Panc1 (cell line): ENCODE measurements at places on chromosomes 2 and 18. TPM values are rescaled to one million over a fixed set of nuclear protein-coding genes. Genes with fewer than 3 reads are reported as not detected.

Gene SERPINB12
- total RNA-seq = not detected

Gene ZSWIM2
- not detected for total RNA-seq

Gene KCTD1
- 34.4 TPM for total RNA-seq

Gene ZBTB14
- total RNA-seq = 12.6 TPM

Gene RNF25
- total RNA-seq = 40.4 TPM

- H3K27ac ChIP-seq = no peak overlapping the region
- no peak for DNase-seq
- H3K27me3 ChIP-seq = no peaks in the 10 kb centered on the region
- no peak overlapping the region for H3K4me3 ChIP-seq
Measured at GRCh38 chr2:68103709-68104055, 40.9 kb upstream of the C1D start.

- H3K4me3 ChIP-seq = no peak overlapping the region
- no peak overlapping the region for H3K27ac ChIP-seq
- no peaks in the 10 kb centered on the region for H3K36me3 ChIP-seq
Measured at GRCh38 chr2:111642586-111643327, 241.2 kb downstream of the ANAPC1 start.

DNA sequence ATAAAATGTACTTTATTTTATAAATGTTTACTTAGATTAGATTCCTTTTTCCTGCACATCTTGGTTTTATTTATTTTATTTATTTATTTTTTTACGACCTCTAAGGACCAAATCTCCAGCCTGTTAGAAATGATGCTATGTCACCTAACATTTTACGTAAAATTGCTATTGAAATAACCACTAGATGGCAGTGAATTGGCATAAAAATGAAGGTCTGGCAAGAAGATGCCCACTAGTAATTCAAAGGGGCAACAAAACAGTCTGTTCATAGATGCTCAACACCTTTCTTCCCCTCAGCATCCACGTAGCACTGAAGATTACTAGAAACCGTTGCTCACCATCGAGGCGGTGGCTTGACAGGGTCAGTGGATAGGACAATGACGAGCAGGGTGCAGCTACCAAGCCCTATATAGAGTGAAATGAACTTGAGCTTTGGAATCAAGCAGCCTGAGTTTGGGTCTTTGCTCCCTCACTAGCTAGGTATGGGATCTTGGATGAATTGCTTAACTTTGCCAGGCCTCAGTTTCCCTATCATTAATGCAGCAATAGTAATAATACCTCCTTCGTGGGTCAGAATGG, 128.7 kb upstream of the L3MBTL4 start:
- H3K4me1 ChIP-seq = no peaks in the 10 kb centered on the region
- no peaks in the 10 kb centered on the region for H3K36me3 ChIP-seq
- no peak overlapping the region for H3K4me3 ChIP-seq
- no peaks in the 10 kb centered on the region for H3K27me3 ChIP-seq
- H3K27ac ChIP-seq = no peak overlapping the region
- no peak for DNase-seq

GRCh38 chr18:36756242-36756641, 72.6 kb downstream of the TPGS2 start:
- H3K36me3 ChIP-seq = no peaks in the 10 kb centered on the region
- no peaks in the 10 kb centered on the region for H3K27me3 ChIP-seq
- no peak overlapping the region for H3K4me3 ChIP-seq
- no peak for DNase-seq
- no peak overlapping the region for H3K27ac ChIP-seq

- peaks cover 7% of the 10 kb centered on the region; the same call in 1 of the 2 replicates for H3K4me1 ChIP-seq
- H3K4me3 ChIP-seq = no peak overlapping the region
- no peaks in the 10 kb centered on the region for H3K27me3 ChIP-seq
- no peak for DNase-seq
- no peaks in the 10 kb centered on the region for H3K36me3 ChIP-seq
Measured at GRCh38 chr18:46672062-46672970, 15.3 kb upstream of the LOXHD1 start.

DNA sequence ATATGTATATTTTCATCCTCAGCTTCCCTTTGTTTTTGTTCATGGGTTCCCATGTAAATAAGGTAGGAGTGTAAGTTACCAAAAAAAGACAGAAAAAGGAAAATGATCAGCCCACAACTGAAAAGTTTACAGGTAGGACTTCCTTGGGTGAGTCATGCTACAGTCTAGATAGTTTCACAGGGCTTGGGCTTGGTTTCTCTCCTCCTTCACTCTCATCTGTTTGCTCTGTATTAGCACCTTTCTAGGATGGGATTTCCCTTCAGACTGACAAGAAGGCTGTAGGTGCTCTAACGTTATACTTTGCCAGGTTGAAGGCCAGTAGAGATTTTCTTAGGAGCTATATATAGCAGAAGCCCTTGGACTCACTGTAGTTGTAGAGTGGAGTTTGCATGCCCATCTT, 57.9 kb downstream of the FAM171B start:
- no peak for DNase-seq
- H3K27ac ChIP-seq = no peak overlapping the region
- no peaks in the 10 kb centered on the region for H3K4me1 ChIP-seq
- H3K27me3 ChIP-seq = no peaks in the 10 kb centered on the region

DNA sequence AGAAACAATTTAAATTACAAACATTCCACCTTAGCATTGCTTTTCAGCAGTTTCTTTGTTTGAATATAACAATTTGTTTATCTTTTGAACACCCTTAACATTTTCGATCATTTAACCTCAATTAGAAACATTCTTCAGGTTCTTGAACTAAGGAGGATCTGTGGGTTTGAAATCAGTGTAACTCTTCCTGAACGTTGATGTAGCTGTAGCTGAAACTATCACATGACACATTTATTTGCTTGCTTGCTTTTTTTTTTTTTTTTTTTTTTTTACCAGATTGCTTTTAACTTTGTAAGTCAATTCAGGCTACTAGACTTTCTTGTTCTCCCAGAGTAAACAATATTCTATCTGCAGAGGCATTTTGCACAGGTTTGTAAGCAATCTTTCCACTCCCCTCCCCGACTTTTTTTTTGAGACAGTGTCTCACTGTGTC, 47.6 kb downstream of the GPD2 start:
- no peaks in the 10 kb centered on the region for H3K36me3 ChIP-seq
- no peak overlapping the region for H3K4me3 ChIP-seq
- DNase-seq = no peak
- H3K27ac ChIP-seq = no peak overlapping the region
- no peaks in the 10 kb centered on the region for H3K27me3 ChIP-seq

DNA sequence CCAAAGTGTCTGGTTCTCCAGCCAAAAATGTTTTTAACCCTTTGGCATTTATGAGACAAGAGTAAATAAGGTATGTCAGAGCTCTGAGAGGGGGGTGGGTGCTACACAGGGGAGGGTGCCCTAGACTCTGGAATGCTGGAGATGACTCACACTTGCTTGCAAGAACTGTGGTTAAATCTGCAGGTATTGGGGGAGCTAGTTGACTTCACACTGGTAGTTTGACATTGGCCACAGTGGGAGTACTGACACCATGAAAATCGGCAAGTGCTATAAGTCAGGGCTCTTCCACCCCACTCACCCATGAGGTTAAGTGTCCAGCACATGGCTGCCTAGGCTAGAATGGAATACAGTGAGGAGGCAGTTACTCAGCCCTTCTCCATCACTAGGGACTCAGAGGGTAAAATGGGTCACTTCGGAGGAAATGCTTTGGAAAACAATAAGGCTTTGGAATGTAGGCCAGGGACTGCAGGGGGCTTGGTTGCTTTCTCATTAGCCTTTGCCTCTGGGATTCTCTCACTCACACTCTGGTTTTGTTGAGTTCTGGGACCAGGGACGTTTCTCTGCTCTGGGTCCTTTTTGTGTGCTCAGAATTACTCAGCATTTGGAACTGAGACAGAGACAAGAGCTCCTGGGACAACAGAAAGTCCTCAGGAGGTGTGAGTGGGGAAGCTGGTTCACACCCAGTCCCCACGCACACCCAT, 91.6 kb downstream of the ACKR3 start:
- no peak overlapping the region for H3K4me3 ChIP-seq
- no peak for DNase-seq
- no peaks in the 10 kb centered on the region for H3K4me1 ChIP-seq
- H3K36me3 ChIP-seq = no peaks in the 10 kb centered on the region
- no peak overlapping the region for H3K27ac ChIP-seq
- peaks cover 16% of the 10 kb centered on the region for H3K27me3 ChIP-seq

- 0 out of 2 replicates have a peak, but pooled peaks cover 4% of the 10 kb centered on the region for H3K4me1 ChIP-seq
- DNase-seq = no peak
Measured at GRCh38 chr2:55120634-55121359, 70.5 kb upstream of the RTN4 start.

- DNase-seq = no peak
- H3K27me3 ChIP-seq = peaks cover 4% of the 10 kb centered on the region; the same call in 1 of the 2 replicates
- no peak overlapping the region for H3K4me3 ChIP-seq
- H3K4me1 ChIP-seq = no peaks in the 10 kb centered on the region
- H3K36me3 ChIP-seq = no peaks in the 10 kb centered on the region
Measured at GRCh38 chr2:98854682-98855081, 81.3 kb downstream of the CRACDL start.

GRCh38 chr2:124478761-124479160, 453.7 kb downstream of the CNTNAP5 start:
- no peaks in the 10 kb centered on the region for H3K4me1 ChIP-seq
- no peaks in the 10 kb centered on the region for H3K36me3 ChIP-seq
- DNase-seq = no peak
- H3K27ac ChIP-seq = no peak overlapping the region
- no peaks in the 10 kb centered on the region for H3K27me3 ChIP-seq
- H3K4me3 ChIP-seq = no peak overlapping the region

GRCh38 chr2:68776124-68776523, 41.5 kb downstream of the ARHGAP25 start:
- H3K36me3 ChIP-seq = no peaks in the 10 kb centered on the region
- no peaks in the 10 kb centered on the region; the same call in 1 of the 2 replicates for H3K27me3 ChIP-seq
- H3K4me3 ChIP-seq = no peak overlapping the region
- no peak overlapping the region for H3K27ac ChIP-seq
- H3K4me1 ChIP-seq = no peaks in the 10 kb centered on the region
- no peak for DNase-seq

GRCh38 chr2:60544062-60544461, 9.4 kb downstream of the BCL11A start:
- H3K27ac ChIP-seq = no peak overlapping the region
- peaks cover 45% of the 10 kb centered on the region for H3K27me3 ChIP-seq
- DNase-seq = no peak
- no peak overlapping the region for H3K4me3 ChIP-seq
- H3K36me3 ChIP-seq = no peaks in the 10 kb centered on the region

DNA sequence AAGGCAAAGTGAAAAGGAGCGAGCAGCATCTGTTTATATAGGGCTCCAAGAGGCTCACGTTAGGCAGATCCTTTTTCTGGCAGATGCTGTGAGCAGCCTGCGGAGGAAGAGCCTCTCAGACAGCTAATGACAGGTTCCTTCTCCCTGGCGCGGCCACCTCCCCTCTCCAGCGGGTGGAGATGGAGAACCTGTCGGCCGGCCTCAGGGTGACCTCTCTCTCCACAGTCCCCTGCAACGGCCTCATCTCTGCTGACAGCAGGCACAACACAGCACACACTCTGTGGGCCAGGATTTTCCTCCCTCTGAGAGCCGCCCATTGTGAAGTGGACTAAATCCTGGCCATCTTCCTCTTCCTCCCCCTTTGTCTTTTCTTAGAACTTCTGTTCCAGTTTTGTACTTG, 119.8 kb downstream of the PRKCE start:
- H3K36me3 ChIP-seq = no peaks in the 10 kb centered on the region
- no peaks in the 10 kb centered on the region for H3K4me1 ChIP-seq
- H3K27me3 ChIP-seq = no peaks in the 10 kb centered on the region
- no peak for DNase-seq
- no peak overlapping the region for H3K4me3 ChIP-seq

GRCh38 chr18:51123936-51124486, 73.5 kb downstream of the MEX3C start:
- H3K27ac ChIP-seq = no peak overlapping the region
- H3K4me1 ChIP-seq = no peaks in the 10 kb centered on the region
- no peak overlapping the region for H3K4me3 ChIP-seq

DNA sequence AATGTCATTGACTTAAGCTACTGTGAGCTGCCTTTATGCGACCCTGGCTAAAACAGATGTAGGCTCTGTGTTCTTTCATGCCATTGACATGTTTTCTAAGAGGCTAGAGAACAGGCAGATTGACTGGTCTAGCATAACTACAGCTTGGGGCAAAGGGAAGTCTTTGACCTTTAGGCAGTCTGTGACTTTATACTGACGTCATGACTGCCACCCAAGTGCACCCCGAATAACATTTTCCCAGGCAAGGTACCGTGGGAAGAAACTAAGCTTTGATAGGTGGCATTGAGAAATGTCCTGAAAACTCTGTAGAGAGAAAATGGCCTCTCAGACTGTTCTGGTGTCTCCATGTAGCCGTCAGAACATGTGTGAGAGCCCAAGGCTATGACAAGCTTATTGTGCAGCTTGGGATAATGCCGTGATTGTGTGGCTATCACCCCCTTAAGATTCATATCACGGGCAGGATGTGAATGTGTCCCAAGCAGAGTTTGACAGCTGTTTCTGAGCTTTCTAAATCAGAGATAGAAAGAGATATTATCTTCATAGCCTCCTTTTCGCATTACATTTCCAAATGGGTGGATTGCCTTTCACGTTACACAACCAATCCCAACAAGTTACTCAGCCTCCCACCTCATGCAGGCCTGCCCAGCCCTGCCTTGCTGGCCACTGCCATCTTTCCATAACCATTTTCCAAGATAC, 672.2 kb upstream of the ACVR2A start:
- DNase-seq = no peak
- no peak overlapping the region for H3K27ac ChIP-seq
- no peaks in the 10 kb centered on the region for H3K4me1 ChIP-seq
- no peak overlapping the region for H3K4me3 ChIP-seq

DNA sequence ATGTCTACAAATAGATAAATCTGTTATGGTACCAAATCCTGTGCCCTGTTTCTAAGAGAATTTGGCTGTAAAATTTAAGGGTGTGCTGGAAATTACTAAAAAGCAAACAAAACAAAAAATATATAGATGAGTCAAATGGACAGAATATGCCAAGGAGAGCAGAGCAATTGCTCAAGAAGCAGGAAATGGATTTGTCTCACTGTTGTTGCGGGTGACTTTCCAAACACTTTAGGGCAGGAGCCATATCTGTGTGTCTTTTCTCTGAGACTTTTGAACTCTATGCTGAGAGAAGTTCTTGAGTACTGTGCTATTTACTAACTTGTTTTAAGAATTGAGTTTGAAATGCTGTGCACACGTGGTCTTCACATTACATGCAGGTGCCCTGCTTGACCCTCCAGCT, 221.7 kb downstream of the PHLPP1 start:
- DNase-seq = no peak
- no peak overlapping the region for H3K4me3 ChIP-seq
- H3K36me3 ChIP-seq = no peaks in the 10 kb centered on the region
- H3K4me1 ChIP-seq = no peaks in the 10 kb centered on the region
- H3K27me3 ChIP-seq = no peaks in the 10 kb centered on the region

DNA sequence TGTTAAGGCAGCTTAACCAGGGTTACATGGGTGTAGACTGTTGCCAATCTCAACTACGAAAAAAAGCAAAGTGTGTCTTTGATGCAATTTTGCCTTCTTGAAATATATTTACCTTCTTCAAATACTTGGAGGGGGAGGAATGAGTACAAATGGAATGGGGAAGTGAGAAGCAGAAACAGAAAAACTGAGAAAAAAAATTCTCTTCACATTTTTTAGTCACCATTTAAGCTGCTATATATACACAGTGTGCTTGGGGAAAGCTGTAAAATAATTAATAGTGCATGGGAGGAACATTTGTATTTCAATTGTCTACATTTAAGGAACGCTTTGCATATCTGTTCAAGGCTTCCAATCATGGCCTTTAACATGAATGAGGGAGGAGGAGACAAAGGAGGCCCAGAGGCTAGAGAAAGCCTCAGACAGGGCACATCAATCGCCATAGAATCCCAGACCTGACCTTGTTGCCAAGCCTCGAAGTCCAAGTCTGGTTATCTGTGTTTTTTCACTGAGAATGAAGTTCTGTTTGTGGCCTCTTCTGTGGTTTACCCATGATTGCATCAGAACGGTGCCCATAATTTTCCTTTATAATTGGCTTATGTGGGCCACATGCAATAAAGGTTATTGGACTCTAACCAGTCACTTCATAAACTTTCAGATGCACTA, 158.6 kb downstream of the PIK3C3 start:
- no peak for DNase-seq
- H3K27ac ChIP-seq = no peak overlapping the region; the same call in 1 of the 2 replicates
- H3K27me3 ChIP-seq = no peaks in the 10 kb centered on the region
